ENCODE measurements at places on chromosomes 1 and 21.

DNA sequence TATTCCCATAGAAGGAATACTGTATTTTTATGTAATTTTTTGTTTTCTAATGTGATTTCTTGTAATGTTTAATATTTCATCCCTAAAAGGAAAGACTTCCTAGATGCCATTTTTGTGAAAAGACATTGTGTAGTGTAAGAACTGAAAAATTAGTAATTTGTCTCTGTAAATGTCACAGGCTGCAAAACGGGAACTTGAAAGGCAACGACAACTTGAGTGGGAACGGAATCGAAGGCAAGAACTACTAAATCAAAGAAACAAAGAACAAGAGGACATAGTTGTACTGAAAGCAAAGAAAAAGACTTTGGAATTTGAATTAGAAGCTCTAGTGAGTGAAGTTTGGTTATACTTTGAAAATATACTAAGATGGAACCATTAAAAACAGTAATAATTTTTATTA lies 132.2 kb downstream of the ITSN1 start:
- DNase-seq = no peak

GRCh38 chr1:10593750-10594149 lies 119.0 kb downstream of the PEX14 start:
- DNase-seq = no peak

DNA sequence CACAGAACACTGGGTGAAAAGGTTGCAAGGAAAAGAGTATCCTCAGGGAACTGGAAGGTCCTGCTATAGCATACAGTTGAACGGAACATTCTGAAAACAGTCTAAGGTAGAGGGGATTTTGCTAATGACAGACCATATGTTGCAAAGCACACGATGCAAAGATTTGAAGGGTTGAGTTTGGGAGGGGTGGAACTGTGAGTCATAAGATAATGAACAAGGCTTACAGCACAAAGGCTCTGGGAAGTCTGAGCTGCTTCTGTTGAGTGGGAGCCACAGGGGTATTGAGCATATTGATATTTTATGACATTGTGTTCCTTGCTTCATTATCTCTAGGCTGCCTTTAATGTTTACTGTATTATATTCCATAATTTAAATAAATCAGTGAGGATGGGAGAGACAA lies 104.9 kb downstream of the PLPPR4 start:
- DNase-seq = no peak

- DNase-seq = no peak
Measured at GRCh38 chr1:68011657-68012375, 38.6 kb downstream of the DIRAS3 start.

DNA sequence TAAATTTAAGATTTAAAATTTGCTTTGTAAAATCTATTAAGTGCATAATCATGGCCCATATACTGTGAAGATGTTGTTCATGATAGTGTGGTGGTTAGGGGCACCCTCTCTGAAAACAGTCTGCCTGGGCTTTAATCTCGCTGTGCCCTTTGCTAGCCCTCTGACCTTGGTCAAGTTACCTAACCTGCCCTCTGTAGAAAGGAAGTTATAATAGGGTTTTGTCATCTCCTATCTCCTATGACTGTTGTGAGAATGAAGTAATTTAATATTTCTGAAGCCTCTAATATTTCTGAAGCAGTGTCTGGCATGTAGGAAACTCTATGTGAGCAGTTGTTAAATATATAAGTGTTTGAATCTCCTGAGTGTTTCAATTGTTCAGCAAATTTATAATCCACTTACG lies 116.6 kb upstream of the IVNS1ABP start:
- DNase-seq = no peak

GRCh38 chr21:32567626-32568025 lies 17.7 kb downstream of the TCP10L start:
- no peak for DNase-seq

DNA sequence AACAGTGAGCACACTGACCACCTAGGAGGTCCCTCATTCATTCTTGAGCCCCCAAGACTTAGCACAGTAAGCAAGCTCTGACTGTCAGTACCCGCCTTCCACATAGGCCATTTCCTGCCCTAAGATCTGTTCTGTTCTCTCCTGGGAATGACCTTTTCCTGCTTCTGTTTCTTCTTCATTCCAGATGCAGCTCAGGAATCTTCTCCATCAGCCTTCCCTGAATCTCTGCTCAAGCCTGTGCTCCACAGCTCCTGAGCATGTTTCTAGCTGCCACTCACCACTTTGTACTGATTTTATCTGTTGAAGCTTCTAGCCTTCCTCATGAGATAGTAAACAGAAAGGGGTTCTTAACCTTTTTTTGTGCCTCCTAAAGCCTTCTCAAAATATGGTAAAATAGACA lies 56.6 kb downstream of the ZNF281 start:
- DNase-seq = no peak

- no peak for DNase-seq
Measured at GRCh38 chr21:30882866-30883597, 1.7 kb upstream of the KRTAP11-1 start.

All from activated CD4-positive, alpha-beta T cell treated with anti-CD3 and anti-CD28 coated beads for 48 hours (primary cell).